Stimulated activated CD4-positive, alpha-beta T cell treated with anti-CD3 and anti-CD28 coated beads, TNF-alpha, amount 100 ng/mL, for 1 hour (primary cell): ENCODE measurements at places on chromosomes 3 and 15.

DNA sequence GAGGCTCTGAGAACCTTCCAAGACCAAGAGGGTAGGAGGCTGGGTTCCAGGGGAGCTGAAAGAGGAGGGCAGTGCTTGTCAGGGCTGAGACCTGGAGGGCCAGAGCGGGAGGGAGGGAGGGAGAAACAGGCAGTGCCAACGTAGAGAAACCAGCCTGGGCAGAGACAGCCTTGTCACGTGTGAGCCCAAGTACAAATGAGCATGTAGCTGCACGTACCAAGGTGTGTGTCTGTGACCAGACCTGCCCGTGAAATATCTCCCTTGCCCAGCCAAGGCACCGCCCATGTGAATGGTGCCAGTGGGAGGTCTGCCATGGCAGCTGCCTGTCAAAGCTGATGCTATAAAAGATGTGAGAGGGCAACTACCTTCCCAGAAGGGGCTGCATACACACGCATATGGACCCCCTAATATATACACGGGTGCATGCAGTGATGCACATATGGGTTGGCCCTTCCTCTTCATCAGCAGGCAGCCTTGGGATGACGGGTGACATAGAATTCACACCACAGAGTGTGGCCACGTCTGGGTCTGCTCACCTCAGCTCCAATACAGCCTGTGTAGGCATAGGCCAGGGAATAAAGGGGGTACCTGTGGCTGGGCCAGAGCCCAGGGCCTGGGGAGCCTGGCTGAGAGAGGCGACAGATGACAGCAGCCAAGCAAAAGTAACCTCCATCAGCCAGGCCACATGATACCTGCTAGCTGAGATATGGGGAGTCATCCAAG lies 7.8 kb upstream of the CTDSPL start:
- DNase-seq: no peak

- peak; percentile 42 for DNase-seq
Observed at GRCh38 chr15:31326875-31327668, 437 bp downstream of the KLF13 start.

DNA sequence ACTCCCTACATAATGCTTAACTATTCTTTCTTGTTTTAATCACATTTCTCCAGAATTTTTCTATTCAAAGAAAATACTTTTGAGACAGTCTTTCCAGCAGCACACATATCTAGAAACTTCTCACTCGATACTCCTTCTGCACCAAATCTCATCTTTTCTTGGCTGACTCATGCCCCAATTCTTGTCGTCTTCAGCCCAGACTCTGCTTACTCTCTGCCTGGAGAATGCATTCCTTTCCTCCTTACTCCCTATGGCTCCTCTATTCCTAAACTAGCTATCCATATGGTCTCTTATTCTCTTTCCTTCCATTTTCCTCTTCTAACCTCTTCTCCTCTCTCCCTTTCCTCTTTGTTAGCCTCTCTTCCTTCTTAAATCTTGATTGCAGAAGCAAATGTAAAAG lies 158.7 kb downstream of the GBE1 start:
- no peak for DNase-seq

DNA sequence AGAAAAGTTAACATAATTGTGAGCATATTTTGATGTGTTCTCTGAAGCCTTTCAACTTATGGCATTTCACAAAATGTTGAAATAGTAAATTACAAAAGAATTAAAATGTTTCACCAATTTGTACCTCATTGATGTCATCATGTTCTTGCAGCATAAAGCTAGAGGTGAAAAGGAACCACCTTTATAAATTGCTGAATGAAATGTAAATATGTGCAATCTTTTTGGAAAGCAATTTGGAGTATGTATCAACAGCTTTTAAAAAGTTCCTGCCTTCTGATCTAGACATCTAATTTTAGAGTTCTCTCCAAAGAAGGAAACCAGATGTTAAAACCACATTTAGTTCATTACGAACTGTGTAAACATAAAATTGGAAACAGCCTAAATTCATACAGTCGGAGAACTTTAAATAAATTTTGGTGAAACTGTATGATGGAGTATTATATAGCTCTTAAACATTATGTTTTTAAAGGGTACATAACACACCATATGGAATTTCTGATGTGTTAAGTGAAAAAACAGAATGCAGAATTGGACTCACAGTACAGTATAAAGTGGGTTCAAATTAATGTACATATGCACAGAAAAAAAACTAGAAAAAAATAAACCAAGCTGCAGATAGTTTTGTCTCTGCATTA lies 311.2 kb upstream of the NAALADL2 start:
- DNase-seq: no peak

- no peak for DNase-seq
Observed at GRCh38 chr3:118495206-118495605, 539.4 kb downstream of the IGSF11 start.

GRCh38 chr3:190064112-190064511 lies 56.6 kb downstream of the P3H2 start:
- DNase-seq: no peak

- no peak for DNase-seq
Observed at GRCh38 chr3:13927295-13927694, 47.4 kb upstream of the WNT7A start.

DNA sequence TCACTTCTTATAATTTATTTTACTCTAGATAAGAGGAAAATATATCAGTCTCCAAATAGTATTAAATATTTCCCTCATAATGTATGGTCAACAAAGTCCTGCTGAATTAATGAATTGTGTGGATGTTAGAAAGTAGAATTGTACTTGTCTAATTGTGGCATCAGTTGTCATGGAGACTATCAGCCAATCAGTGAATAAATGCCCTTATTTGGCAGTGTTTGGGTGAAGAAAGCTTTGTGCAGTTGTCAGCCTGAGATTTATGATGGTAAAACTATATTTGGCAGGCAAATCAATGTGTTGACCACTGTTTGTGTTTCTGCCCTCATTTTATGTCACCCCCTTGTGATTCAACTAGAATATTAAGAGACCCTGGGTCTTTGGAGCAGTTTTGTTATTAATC lies 293.6 kb upstream of the MDFIC2 start:
- no peak for DNase-seq

DNA sequence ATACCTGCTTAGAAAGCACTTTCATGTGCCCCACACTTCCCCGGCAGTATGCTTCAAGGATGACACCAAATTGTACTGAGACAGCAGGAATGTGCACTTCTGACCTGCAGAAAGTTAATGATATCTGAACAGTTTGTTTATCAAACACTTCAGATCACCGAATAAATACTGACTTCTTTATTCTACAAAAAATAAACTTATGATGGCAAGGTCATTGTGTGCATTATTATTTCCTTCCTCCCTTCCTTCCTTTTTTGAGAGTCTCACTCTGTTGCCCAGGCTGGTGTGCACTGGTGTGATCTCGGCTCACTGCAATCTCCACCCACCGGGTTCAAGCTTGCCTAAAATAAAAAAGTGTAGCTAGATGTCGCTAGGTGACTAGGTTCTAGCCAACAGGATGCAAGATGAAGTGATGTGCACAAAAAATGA lies 80.3 kb downstream of the FAIM start:
- no peak for DNase-seq
